ENCODE measurements at places on chromosomes 3 and 15.

- DNase-seq, result no peak
These were observed 212.9 kb downstream of the TIGIT start for GRCh38 chr3:114506591-114507300.

DNA sequence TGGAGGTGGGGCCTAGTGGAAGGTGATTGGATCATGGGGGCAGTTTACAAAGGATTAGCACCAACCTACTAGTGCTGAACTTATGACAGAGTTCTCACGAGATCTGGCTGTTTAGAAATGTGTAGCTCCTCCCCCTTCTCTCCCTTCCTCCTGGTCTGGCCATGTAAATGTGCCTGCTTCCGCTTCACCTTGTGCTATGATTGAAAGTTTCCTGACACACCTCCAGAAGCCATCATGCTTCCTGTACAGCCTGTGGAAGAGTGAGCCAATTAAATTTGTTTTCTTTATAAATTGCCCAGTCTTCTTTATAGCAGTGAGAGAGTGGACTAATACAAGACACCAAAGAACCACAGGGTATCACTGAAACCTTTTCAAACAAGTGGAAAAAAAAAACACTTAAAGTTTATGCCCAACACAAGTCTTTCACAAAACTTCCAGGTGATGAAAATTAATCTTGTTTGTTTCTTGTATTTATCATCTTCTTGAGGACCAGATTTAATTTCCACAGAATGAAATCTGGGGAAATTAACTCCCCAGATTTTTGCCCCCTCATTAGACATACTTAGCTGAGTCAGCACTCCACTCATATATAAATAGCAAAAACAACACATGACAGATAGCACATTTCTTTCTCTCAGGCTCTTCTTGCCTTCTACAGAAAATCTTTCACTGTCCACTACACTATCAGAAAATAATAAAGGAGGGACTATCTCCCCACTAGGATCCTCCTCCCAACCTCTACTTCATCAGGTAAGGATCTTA is 847.2 kb downstream of the TUSC7 start:
- no peak for DNase-seq

GRCh38 chr3:100105501-100105900 is 8.8 kb downstream of the FILIP1L start:
- no peak for DNase-seq

DNA sequence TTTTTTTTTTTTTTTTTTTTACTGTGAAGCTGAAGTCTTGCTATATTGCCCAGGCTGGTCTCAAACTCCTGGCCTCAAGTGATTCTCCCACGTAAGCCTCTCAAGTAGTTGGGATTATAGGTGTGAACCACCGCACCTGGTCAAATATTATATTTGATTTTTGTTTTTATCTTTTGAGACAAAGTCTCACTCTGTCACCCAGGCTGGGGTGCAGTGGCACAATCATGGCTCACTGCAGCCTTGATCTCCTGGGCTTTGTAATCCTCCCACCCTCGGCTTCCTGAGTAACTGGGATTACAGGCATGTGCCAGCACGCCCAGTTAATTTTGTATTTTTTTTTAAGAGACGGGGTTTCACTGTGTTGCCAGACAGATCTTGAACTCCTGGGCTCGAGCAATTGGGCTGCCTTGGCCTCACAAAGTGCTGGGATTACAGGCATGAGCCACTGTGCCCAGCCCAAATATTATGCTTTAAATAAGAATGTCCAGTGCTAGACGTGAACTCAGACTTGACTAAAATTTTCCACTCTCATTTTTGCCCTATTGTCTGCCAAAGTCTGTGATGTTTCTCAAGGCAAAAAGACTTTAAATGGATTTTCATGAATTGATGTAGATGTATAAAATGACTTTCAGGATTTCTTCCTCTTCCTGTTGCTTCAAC is 33.4 kb upstream of the CRBN start:
- DNase-seq, result no peak

GRCh38 chr3:34155666-34156065 is 357.2 kb downstream of the PDCD6IP start:
- DNase-seq, result no peak

DNA sequence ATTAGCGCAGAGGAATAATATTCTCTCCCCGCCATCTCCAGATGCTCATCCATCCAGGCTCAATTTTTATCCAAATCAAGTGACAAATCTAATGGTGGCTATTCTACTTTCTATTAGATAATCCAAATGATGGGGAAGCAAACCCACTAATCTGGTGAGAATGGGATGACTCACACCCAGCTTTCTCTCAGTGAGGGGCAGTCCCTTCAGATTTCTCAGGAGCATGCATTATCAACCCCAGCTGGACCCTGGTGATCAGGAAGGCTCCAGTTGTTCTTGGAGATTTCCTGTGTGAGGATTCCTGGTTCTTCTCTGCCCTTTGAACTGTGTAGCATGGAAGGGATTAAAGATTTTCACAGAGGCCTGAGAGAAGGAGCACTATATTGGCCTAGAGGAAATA is 358.0 kb downstream of the WDR72 start:
- no peak for DNase-seq

GRCh38 chr3:120418866-120419490 is 31.8 kb downstream of the FSTL1 start:
- no peak for DNase-seq

- no peak for DNase-seq
These were observed 95.1 kb downstream of the LSAMP start for GRCh38 chr3:116350119-116350733.

GRCh38 chr3:9213019-9213634 is 36.3 kb downstream of the SRGAP3 start:
- DNase-seq, result no peak

DNA sequence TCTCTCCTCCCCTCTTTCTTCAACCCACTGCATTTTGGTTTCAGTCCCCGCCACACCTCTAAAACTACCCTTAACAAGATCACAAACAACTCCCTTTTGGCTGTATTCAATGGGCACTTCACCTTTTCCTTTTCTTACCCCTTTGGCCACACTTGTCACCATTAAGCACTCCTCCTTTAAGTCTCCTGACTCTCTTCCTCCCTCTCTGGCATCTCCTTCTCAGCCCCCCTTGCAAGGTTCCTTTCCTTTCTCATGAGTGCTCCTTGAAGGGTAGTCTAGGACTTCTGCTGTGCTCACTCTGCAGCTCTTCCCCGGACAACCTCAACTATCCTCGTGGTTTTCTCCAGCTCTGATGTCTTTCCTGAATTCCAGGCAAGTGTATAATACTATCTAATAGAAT is 103.7 kb downstream of the RPL22L1 start:
- DNase-seq, result no peak

Data from AG04449 (cell line).